ENCODE measurements at places on chromosomes 13 and 19.

GRCh38 chr13:38686577-38687245 lies at the start of gene FREM2:
Gene FREM2, plus strand, starts transcription at chr13:38687077. Its CDS starts 268 bp downstream, at chr13:38687345.
- DNase-seq: no peak

GRCh38 chr13:56271686-56272085 lies 869.0 kb upstream of the PRR20A start:
- no peak for DNase-seq

DNA sequence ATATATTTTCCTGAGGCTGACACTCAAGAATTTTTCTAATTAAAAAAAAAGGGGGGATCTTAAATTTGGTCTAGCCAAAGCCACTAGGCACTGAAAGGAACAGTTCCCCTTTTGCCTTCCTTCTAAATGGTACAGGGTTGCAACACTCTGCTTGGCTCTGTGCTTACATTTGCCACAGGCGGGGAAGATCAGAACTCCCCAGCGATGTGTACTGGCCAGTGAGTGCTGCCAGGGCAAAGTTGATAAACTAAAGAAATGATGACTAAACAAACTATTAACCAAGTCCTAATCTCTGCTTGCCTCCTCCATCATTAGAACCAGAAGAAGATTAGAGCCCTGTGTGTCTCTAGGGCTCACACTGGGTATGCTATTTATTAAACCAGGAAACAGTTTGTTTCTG lies 75.3 kb upstream of the SCEL start:
- DNase-seq: no peak

- DNase-seq: no peak
These were observed 57.1 kb downstream of the ALOX5AP start for GRCh38 chr13:30792285-30793000.

DNA sequence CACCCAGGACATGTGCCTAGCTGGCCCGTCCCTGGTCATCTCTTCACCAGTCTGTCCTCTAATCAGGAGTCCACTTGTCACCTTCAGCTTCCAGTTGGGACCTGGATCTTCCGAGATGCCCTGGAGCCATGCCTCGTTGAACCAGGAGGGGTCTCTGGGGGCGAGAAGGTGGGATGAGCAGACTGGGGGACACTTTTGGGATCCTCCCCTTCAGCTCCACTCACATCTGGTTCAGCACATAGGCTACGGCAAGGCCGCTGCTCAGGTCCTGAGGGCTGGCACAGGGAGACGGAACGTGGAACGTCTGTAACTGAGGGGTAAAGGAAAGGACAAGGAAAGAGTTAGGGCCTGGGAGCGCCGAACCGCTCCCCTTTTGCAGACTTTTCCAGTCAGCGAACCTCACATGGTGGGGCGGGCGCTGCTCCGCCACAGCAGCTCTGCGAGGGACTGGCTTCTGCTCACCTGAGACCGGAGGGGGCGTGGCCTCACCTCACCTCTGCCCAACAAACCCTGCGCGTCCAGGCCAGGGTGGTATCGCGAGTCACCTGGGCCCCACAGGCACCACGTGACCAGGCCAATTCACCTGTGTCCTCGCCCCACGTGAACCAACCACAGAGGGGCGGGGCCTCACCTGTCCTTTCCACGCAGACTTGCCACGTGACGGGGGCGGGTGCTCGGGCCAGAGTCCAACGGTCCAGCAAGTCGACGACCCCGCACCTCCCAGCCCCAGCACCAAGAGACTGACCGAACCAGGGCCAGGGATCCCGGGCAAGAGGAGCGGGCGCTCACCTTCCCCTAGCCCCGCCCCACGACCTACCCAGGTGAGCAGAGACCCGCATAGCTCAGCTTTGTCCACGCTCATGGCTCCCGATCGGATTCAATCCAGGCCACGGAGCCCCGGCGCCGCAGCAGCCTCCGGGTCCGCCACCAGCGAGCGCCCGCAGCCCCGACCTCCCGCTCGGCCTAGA lies at the start of gene HOOK2:
Gene HOOK2, minus strand, starts transcription at position 965 of the 968 bp plus-strand sequence. Its CDS starts 103 bp downstream, at position 862.
- no peak for DNase-seq

DNA sequence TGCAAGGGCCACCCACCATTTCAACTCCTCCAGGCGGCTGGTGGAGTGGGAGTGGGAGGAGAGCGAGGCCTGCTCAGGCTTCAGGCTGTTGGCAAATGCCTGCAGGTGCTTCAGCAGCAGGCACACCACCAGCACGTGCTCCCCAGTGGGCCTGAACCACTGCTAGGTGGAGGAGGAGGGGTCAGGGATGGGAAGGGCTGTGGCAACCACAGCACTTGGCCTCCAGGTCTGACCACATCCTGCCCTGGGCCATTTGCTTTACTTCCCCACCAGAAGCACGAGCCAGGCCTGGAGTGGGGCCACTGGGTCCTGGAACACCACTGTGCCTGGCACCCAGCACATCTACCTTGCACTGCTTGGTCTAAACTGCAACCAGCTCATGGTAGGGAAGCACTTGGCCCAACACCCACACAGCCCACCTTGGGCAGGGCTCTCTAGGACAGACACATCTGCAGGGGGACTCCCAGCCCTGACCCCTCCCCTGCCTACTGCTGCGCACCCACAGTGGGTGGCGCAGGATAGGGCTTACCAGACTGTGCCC lies 26.2 kb downstream of the TUBA3C start:
- DNase-seq: no peak

DNA sequence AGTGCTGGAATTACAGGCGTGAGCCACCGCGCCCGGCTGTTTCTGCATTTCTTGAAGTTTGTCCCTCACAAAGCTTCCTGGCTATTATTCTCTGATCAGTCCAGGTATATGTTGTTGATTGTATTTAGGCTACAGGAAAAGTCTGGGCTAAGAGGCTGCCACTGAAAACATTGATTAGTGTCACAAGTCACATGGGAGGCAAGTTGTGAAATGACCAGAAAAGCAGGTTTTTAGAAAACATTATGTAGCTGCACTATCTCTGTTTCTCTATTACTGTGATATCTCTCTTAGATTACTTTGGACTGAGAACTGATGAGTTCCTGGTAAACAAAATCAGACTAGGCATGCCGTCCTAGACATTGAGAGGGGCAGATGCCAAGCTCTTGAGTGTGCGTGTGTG lies 16.0 kb upstream of the ZDHHC20 start:
- DNase-seq: no peak

DNA sequence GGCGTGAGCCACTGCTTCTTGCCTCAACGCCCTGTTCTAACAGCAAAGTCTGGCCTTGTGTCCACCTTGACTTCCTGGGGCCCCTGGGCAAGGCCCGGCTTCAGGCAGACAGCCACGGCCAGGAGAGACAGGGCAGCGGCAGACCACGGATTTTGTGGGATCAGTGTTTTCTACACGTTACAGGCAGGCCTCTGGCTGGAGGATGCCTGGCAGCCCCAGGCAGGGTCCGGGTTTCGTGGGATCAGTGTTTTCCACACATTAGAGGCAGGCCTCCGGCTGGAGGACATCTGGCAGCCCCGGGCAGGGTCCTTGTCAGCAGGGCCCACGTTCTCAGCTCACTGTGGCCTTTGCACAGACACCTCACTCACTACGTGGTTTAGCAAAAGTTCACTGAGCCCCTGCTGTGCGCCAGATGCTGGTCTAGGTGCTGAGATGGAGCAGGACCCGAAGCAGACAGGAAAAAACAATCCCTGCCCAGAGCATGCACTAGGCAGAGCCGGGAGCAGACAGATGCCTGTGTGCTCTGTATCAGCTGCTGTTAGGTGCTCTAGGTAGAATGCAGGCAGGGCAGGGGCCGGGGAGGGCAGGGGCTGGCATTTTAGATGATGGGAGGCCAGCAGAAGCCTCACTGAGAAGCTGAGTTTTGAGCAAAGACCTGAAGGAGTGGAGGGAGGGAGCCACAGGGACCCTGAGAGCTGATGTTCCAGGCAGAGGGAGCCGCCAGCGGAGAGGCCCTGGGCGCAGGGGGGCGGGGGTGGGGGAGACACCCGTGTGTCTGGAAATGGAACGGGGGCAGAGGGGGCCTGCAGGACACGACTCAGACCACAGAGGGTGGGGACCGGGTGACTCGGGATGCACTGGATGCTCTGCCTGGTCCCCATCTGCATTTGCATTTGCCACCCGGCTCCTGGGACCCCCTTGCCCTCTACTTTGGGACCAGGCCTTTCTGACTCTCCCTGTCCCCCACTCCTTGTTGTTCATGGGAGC lies 25.0 kb upstream of the NCCRP1 start:
- no peak for DNase-seq

- no peak for DNase-seq
These were observed 17.2 kb downstream of the CCDC97 start for GRCh38 chr19:41327076-41327575.

DNA sequence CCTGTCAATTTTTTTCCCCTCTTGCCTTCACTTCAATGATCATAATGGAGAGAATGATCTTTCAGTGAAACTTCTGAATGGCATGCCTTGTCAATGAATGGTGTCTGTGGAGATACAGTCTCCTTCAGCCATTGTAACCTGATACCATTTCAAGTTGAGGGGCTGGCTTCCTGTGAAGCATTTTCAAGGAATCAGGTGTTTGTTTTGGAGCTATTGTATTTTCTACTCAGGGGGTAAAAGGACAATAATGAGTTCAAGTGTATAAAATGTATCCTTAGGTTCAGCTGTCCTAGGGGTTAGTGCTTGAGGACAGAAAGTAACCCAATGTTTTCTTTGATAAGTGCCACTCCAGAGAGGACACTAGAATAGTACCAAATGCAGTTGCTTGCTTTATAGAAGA lies 23.8 kb upstream of the CBY2 start:
- no peak for DNase-seq

DNA sequence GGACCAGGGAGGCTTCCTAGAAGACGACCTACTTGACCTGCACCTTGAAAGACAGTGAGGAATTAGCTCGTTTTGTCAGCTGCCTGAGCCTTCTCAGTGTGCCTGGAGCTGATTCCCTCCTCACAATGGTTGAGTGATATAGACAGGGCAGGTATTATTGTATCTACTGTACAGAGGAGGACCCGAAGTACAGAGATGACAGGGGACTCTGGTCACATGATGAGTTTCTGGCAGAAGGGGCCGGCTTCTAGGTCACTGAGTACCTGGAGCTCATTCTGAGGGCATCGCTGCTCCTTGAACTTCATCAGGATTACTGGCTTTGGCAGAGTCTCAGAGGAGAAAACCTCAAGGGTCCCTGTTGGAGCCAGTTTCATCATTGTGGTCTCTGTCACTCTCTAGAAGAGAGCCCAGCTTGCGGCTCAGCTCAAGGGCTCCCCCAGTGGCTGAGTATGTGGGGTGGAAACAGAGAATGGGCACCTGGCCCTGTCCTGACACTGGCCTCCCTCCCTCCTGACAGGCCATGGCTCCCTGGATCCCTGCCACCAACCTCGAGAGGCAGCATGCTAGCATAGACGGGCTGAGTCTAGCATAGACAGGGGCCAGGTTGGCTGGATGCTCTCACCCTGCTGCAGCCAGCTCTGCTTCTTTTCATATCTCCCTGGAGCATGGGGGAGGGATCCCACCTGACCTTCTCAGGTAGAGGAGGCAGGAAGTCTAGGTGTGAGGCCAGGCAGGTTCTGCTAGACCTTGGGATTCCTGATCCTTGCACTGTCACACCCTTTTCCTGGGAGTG lies 38.7 kb downstream of the NFIX start:
- DNase-seq: peak; percentile 33

DNA sequence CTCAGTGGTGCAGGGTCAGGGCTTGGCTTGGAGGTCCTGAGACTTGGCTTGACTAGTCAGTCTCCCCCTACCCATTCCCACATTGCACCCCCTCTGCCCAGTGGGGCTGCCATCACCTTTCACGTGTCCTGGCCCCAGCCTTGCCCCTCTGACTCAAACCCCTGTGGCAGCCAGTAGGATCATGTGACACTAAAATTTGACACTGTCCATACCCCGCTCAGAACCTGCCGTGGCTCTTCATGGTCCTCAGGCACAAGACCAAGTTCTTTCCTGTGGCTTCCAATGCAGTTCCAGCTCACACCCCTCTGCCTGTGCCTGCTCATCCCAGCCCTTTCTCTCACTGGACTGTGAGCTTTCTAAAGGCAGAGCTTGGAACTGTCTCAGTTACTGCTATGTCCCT lies 2.2 kb downstream of the PSMD8 start:
- no peak for DNase-seq

DNA sequence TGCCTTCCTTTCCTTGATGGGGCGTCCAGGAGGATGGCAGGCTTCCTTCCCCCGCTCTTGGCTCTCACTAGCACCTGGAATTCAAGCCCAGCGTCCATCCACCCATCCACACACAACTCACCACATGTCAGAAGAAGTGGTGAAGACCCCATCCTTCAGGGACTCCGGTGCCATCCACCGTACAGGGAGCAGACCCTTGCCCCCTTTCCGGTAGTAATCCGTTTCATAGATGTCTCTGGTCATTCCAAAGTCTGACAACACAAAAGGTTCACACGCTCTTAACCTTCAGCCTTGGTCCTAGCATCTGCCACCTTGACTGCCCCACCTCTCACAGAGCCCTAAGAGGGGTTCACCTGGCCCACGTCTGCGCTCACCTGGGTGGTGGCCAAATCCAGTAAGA lies 51.0 kb downstream of the ZNF557 start:
- DNase-seq: no peak

DNA sequence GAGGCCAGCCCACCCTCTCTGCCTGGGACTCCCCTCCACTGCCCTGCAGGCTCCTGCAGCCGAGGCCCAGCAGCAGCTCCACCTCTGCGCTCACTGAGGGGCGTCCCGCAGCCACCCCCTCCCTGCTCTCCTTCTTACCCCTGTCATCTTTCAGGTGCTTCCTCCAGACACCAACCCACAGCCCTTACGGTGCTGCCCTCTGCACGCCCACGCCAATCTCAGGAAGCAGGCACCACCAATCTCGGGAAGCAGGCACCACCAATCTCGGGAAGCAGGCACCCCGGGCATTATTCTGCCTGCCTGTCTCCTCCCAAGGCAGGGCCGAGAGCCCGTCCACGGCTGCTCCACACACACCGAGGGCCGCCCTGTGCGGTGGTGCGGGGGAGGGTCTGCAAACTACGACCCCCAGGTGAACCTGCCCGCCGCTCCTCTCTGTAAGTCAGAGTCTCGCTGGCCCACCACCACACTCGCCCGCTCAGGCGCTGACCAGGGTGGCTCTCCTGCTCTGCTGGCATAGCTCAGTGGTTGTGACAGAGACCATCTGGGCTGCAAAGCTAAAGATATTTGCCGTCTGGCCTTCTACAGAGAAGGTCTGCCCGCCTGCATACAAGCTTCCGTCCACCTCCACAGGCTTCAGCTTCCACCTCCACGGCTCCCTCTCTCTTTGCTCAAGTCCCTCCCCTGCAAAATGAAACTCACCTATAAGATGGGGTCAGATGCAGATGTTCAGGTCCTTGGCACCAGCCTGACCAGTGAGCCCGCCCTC lies 2.9 kb downstream of the LSM7 start:
- DNase-seq: no peak

- DNase-seq: no peak
These were observed 393.7 kb upstream of the ARGLU1 start for GRCh38 chr13:106961651-106962050.

GRCh38 chr13:102626928-102627327 lies 30.1 kb downstream of the TPP2 start:
- no peak for DNase-seq

All from stimulated activated CD4-positive, alpha-beta T cell treated with anti-CD3 and anti-CD28 coated beads, Interleukin-1b, Interleukin-23, amount 100 ng/mL, for 1 hour (primary cell).